ENCODE measurements at places on chromosomes 16 and 17.

DNA sequence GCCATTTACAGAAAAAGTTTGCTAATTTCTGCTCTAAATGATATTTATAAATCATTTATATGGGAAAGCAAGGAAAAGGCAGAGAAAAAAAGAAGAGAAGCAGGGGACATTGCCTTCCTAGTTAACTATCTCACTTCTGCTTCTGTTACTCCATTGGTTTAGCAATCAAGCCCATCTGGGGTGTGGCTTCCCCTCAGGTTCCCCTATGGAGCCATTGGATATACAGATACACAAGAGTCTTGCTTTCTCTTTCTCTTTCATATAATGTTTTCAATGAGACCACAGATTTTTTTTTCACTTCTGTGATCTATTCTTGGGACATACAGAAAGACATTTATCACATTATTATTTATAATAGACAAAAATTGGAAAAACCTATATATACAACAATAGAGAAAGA is 105.6 kb upstream of the TOM1L1 start:
- DNase-seq, result no peak

DNA sequence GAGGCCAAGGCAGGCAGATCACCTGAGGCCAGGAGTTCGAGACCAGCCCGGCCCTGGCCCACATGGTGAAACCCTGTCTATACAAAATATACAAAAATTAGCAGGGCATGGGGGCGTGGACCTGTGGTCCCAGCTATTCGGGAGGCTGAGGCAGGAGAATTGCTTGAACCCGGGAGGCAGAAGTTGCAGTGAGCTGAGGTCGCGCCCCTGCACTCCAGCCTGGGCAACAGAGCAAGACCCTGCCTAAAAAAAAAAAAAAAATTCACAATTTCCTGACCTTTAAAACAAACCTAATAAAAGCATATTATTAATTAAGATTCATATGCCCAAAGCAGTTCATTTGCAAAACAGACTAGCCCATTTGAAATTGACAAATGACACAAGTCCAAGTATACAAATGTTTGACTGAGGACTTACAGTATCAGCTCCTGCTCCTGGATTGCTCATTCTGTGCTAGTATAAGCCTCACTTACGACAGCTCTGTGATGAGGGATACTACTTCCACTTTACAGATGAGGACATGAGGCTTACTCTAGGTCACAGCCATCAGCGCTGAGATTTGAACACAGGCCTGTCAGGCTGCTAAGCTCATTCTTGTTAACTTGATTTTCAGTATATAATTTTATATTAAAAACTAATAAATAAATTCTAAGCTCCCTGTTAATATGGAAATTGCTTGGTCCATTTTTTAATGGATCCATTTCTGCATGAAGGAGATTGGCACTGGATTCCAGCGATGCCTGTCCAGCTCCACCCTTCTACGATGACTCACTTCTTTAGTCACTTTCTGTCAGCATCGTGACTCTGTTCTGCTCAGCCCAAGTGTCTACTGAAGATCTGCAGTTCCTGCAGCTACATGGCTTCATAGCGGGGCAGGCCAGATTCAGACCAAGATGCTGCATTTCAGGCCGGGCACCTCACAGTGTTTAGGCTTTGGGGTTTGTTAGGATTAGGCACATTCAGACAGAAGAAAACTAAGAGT is 88.2 kb downstream of the WDR59 start:
- DNase-seq, result peak; percentile 18

DNA sequence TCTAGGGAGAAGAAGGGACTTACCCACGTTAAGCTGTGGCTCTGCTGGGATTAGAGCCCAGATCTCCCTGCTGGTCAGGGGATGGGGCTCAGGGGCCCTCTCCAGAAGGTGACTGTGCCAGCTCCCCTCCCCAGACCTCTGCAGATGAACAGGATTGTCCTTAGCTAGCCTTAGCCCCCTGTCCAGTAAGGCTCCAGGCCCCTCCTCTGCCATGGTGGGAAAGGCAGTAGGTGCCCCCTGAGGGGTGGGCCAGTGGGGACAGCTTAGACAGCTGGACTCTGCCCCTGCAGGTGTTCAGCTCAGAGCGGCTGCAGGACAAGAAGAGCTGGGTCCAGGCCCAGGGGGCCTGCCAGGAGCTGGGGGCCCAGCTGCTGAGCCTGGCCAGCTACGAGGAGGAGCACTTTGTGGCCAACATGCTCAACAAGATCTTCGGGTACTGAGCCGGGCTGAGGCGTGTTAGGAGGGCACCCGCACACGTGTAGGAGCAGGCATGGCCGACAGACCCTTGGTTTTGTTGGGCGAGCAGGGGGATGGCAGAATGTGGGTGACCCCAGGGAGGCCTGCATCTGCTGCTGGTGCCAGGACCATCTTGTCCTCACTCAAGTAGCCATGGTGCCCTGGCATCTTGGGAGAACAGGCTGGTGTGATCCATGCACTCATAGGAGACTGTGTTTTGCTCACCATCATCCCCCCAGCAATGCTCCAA is 50.9 kb downstream of the MRC2 start:
- DNase-seq, result no peak

DNA sequence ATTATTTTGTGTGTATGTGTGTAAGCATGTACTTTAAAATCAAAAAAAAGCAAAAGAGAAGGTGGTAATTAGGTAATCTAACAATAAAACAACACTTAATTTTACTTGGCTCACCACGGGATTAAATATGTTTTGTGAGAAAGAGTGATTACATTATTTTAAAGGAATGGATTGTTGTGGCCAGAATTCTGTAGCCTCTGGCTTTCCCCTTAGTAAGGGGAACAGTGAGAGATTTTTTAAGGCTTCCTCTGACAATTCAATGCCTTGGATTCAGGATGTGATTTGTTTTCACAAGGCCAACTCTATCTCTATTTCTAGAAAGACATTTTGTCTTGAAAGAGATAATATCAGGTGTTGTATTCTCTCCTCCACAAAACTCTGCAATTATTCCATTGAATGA is 560.3 kb upstream of the CDH8 start:
- DNase-seq, result no peak

GRCh38 chr16:31260136-31260931 is 559 bp downstream of the ITGAM start:
- DNase-seq, result no peak

- no peak for DNase-seq
Measured at GRCh38 chr16:53601961-53602360, 99.0 kb upstream of the AKTIP start.

DNA sequence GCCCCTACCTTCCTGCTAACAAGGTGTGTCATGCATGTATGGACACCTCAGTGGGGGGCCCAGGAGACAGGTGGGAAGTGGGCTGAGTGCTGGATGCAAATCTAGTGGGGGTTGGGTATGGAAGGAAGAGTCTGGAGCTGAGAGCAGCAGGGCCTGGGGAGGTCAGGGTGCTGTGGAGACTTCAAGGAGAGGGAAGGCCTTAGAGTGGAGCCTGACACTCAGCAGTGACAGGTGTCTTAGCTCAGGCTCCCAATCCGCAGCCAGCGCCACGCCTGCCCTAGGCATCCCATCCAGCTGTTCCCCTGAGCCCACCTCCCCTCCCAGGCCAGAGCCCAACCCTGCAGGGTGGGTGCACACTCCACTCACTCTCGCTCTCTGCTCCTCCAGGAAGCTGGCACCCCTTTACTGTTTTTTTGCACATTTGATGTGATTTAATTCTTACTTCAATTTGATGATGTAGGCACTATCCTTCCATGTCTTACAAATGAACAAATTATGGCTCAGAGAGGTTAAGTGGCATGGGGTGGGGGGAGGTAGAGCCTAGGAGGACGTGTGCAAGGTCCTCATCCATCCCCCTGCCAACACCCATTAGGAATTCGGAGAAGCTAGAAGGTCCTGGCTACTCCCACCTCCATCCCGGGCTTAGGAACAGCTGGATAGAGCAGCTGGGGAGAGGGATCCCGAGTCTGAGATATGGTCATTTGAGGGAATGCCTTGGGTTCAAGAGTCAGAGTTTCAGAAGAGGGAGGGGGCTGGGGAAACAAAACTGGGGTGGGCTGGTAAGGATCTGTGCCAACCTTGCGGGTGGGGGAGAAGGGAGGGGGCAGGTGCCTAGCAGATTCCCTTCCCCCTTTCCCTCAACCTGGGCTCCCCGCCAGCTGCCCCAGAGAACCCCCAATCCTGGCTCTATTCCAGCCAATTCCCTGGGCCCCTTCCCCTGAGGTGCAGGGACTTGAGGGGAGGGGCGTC is 2.1 kb downstream of the FAM171A2 start:
- DNase-seq, result no peak

- DNase-seq, result no peak
Measured at GRCh38 chr17:29401258-29401657, 11.1 kb downstream of the TAOK1 start.

DNA sequence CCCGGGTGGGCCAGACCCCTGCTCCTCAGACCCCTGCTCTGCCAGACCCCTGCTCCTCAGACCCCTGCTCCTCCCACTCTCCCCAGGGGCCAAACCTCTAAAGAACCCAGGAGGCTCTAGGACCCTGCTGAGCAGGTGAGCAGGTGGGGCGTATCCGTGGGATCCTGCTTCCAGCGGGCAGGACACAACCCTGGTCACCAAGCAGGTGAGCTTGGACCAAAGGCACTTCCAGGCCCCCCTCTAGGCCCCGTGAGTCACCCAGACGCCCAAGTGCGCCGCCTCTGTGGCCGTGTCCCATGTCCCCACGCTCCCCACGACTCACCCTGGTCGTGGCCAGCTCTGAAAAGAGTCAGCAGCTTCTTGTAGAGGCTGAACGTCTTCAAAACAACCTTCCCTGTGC is 5.0 kb downstream of the CYBC1 start:
- no peak for DNase-seq

GRCh38 chr16:65490286-65490685 is 368.4 kb upstream of the CDH11 start:
- DNase-seq, result no peak

DNA sequence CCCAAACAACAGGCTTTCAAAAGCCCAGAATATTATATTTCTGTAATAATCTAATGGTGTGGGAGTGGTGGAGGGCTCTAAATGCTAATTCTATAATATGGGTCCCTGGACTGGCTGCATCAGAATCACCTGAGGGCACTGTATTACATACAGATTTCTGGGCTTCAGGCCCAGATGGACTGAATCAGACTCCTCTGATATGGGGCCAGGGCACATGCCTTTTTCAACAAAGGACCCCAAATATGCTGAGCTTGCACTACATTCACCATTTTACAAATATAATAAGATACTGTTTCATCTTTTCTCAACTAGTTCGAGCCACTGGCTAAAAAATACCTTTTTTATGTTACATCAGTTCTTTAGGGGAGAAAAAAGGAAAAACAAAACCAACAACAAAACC is 309.7 kb downstream of the MAP2K6 start:
- DNase-seq, result no peak

DNA sequence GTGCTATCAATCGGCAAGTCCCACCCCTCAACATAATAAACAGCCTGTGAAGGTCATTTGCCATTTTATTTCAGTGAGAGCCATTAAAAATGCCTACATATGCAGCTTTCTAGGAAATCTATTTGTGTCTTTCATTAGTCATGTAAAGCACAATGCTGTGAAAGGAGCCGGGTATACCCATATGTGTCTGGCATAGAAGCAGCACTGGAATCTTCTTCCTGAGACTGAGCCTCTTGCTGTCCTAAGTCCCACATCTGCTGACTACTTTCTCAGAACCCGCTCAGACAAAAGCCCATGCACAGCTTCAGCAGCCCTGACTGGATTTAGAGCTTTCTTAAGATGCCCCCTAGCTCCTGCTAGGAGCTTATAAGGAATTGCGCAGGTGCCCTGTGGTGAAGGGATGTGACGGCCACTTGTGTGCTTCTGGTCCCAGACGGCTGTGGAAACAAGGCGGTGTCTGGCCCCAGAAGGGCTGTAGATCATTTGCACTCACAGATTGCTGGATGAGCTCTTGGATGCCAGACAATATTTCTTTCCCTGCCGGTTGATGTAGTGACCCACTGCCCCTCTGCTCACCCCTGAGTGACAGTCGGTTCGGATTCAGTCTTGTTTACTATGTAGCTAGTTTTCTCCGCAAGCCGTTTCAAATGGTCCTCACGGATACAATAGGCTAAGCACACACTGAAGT is 172.2 kb downstream of the ANKFN1 start:
- DNase-seq, result no peak

DNA sequence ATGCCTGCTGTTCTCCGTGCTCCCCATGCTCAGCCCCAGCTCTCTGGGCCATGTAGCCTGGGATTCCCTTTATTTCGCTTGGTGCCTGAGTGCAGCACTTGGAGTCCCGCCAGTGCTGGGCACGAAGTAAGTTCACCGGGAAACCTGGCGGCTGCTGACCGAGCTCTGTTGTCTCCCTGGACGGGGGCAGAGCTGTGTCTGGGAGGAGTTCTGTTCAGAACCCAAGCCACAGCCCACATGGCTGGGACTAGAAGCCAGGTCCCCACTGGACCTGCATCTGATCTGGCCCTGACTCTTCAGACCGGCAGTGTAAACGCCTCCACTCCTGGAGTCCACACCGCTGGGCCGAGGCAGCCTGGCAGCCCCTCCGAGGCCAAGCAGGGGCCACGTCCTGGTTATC is 37.5 kb upstream of the CIBAR2 start:
- no peak for DNase-seq

GRCh38 chr16:21126518-21126917 is 24.1 kb downstream of the DNAH3 start:
- no peak for DNase-seq

All from AG09309 (cell line).